ENCODE measurements at places on chromosomes 6 and 20.

GRCh38 chr6:170127151-170127550 is 163.7 kb downstream of the DLL1 start:
- no peak for DNase-seq

- no peak for DNase-seq
These were observed 191.5 kb upstream of the BMP2 start for GRCh38 chr20:6575912-6576401.

DNA sequence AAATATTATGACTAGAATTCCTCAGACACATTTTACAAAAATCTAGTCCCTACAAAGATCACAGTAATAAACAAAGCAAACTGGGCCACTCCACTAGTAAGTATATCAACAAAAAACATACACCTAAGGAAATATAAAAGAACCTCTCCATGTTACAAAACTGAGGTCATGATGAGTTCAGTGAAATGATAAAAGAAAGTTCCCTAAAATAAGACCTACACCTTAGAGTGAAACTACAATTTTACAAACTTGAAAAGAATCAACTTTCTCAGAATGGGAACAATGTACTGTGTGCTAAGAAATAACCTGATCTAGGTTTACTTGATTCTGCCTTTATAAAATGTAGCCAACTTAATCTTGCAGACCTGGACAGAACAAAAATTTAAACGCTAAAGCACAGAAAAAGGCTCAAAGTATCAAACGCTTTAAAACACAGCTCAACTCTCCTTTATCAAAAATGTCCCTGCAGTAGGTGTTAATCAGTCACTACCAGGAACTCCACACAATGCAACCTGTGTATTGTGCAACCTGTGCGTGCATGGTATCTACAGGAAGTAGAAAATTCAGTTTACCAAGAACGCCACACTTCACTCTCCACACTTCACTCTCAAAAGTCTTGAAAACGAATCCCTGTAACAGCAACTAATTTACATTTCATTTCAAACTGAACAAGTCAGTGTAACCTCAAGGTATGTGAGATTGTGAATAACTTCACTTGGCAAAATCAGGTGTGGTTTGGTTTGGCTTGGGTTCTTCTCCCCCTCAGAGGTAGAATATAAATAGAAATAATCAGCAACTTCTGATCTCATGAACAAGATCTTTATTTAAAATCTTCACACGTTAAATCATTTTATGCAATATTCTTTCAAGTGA is 1.8 kb downstream of the RALGAPA2 start:
- DNase-seq: peak; percentile 23

- DNase-seq: no peak
These were observed 129.8 kb downstream of the SASH1 start for GRCh38 chr6:148472171-148473105.

DNA sequence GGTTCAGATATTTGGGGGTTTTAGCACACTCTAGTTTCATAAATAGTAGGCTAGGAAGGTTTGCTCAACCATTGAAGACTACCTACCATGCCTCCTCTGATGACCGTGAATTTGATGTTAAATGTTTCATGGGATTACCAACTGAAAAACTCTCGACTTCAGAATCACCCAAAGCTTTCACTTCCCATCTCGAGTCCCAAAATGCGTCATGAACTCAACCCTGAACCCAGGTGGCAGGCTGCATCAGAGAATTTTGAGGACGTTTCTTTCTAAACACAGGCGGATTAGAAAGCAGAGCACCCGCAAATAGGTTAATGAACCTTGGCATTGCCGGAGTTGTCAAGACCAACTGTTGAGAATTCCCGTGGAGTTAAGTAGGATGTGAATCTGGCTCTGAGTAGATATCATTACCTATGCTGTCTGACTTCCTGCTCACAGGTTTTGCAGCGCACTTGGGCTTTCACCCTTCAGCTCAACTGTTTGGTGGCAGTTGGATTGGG is 98.4 kb upstream of the ADTRP start:
- peak; percentile 53 for DNase-seq

GRCh38 chr6:3977875-3978711 is 100.8 kb downstream of the FAM217A start:
- DNase-seq: peak; percentile 41

- DNase-seq: peak; percentile 42
These were observed 257.8 kb downstream of the RNGTT start for GRCh38 chr6:88705601-88706000.

DNA sequence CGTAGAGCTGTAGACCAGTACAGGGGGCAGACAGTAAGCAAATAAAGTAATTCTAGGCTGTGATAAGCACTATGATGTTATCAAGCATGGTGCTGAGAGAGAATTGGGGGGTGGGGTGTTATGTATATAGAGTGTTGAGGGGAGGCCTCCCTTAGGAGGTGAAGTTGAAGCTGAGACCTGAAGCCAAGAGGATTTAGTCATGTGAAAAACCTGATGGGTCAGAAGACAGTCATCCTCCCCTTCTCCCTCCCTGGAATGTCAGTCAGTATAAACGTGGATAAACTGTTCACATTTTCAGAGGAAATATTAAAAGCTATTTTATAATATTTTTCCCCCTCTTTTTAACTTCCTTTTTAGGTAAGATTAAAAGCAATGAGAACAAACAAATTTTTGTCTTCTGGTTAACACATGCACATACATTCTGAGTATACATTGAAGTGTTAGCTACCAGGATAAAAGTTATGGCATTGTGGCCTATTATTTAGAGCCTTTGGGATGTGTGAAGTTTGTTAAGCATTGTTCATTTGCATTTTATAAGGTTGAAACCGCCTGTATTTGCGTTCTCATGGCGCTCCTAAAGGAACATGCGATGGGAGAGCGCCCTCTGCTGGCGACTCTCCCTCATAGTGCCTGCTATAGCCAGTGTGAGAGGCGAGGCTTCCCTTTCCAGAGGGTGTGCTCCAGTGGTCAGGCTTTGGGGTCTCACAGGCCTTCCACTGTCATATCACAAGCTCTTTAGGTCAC is 35.4 kb upstream of the MAPK13 start:
- peak; percentile 69 for DNase-seq

- DNase-seq: no peak
These were observed 844.3 kb downstream of the TBC1D32 start for GRCh38 chr6:120489941-120490340.

DNA sequence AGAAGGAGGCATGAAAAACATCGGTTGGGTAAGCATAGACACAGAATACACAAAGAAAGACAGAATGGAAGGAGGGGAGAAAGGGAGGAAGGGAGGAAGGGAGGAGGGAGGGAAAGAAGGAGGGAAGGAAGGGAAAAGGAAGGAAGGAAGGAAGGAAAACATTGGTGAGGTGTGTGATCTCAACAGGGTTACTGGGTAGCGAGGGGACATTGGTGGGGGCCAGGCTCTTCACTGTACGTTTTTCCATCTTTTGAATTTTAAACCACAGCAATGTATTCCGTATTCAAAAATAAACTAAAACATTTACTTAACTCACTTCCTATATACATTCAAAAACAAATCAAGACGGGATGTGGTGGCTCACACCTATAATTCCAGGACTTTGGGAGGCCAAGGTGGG is 20.7 kb upstream of the BPIFA2 start:
- no peak for DNase-seq

- DNase-seq: peak; percentile 70
These were observed 53.6 kb downstream of the CDC40 start for GRCh38 chr6:110233770-110234374.

DNA sequence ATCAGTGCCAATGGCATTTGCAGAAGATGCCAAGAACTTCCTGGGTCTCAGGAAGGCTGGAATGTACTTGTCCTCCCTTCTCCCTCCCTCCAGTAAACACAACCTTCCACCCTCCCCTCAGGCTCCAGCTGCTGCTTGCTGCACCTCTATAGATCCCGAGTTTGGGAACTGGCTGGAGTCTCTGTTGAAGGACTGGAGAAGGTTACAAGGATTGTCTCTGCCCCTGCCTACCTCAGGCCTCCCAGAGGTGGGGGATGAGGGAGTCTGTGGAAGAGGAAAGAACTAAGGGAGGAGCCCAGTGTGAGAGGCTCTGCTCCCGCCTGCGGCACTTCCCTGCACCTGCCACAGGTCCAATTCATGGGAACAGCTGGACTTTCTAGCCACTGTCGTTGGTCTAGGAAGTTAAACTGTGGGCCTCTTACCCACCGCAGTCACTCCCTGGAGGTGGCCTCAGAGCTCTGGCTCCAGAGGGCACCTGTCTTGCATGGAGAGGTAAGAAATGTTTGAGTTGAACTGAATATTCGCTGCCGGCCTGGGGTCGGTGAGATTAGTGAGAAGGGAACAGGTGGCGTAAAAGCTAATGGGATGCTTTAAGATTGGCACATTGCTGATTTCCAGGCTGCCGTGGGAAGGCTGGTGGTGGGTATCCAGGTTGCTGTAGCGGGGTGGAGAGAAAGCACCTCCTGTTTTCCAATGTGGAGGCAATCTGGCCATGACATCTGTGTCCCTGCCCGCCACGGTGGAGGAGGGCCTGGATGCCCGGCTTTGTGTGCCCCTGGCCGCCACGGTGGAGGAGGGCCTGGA is 54.3 kb downstream of the PPP1R14C start:
- no peak for DNase-seq

DNA sequence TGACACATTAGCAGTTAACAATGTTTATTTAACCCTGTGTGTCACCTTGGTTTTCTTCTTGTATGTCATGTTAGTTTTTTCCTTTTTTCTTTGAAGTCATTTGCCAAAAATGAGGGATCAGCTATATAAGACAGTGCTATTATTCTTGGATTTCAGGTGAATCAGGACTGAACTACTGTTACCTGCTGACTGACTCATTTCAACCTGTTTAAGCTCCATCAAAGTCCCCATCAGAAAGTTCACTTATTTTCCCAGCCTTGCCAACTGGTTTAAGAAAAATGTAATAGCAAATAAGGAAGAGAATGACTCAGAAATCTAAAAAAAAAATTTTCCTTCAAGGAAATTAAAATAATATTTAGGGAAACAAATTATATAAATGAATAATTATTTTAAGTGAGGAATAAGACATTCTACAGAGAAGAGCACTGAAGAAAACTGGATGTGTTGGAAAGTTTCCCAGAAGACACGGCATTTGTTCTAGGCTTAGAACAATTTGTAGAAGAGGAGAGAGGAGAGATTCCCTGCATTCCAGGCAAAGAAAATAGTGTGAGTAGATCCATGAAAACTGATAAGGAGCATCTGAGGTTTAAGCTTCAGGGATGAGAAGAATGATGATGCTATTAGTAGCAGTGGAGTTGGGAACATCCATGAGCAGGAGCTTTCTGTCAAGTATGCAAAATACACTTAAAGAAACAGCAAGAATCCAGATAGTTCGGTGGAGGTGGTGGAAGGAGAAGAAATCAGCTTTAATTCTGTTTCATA is 84.9 kb upstream of the SIM1 start:
- no peak for DNase-seq

GRCh38 chr6:113457751-113458150 is 399.4 kb upstream of the MARCKS start:
- DNase-seq: no peak

GRCh38 chr20:31918466-31919105 is 33.3 kb downstream of the PDRG1 start:
- DNase-seq: no peak

- DNase-seq: no peak
These were observed 262.3 kb downstream of the CDH4 start for GRCh38 chr20:61514396-61514795.

DNA sequence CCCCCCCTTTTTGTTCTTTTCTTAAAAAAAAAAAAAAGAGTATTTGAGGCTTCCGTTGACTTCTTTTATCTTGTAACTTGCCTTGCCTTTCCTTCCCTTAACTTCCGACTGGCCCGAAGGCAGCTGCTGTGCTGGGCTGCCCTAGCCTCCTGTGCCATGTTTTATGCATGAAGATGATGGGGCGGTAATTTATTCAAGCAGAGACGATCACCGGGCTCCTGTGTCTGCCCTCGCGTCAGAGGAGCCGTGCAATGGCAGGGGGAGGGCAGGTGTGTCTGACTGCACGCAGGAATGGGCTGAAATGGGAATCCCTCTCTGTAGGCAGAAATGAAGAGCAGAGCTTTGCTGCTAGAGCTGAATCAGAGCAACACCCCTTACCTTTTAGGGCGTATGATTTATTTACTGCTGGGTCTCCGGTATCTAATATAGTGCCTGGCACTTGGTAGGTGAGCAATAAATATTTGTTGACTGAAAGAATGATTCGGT is 106.3 kb upstream of the RIPOR2 start:
- peak; percentile 28 for DNase-seq

- DNase-seq: no peak
These were observed 38.9 kb upstream of the KCNK5 start for GRCh38 chr6:39268171-39268570.

DNA sequence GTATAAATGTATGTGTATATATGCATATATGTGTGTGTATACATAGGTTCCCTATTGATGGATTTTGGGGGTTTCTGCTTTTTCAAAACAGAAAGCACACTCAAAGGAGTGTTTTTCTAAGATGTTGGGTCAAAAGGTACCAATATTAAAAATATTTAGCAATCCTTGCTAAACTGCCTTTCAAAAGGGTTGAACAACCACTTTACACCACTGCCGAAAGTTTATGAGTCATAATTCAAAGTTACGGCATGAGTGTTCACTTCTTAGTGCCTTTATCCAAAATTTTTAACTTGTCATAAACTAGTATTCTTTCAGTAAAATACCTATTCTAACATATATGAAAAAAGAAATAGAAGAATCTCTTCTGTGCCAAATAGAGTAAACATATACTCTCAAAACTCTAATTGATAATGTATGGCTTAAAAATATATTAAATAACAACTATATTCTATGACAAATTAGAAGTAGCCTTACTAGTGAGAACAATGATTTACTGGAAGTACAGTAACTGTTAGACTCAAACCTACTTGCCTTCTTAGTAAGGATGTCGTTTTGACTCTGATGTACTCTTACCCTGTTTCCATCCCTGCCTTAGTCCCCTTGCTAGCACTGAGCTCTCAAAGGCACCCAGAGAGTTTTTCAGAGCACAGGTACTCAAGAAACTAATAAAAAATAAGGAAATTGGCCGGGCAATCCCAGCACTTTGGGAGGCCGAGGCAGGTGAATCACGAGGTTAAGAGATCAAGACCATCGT is 136.1 kb downstream of the INSM1 start:
- no peak for DNase-seq

DNA sequence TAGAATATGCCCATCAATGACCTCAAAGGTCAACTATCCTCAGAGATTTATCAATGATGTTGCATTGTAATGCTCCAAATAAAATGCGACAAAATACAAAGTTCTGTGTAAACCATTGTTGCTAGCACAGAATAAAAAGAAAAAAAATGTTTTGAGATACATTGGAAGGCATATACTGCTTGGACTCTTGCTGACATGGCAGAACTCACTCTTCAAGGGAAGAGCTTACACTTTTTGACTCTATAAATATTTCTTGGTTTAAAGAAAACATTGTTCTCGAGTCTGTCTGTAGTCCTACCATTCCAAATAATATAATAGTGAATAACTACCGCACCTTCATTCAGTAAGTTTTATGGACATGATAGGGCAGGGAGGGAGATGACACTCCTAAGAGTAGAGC is 178.7 kb upstream of the RSPO3 start:
- DNase-seq: no peak

- DNase-seq: no peak
These were observed 143.8 kb downstream of the ERMARD start for GRCh38 chr6:169895000-169895759.

DNA sequence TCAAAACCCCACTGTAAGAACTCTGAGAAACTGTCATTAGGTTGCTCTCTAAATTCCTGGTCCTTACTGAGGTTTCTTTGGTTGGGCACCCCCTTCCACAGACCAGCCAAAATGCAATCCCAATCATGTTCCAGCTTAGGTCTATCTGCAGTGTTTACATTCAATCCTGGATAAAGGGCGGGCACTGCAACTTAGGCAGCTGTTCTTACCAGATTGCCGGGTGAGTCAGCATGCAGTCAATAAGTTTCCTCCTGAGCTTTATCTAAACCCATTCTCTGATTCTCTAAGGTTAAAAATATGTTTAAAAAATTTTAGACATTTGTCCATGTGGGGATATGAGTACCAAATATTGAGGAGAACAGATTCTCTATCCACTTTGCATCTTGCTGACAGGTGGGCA is 197.8 kb downstream of the HAO1 start:
- no peak for DNase-seq
